Naive thymus-derived CD4-positive, alpha-beta T cell (primary cell): ENCODE measurements at places on chromosomes 11 and 22. TPM values are rescaled to one million over a fixed set of nuclear protein-coding genes. Genes with fewer than 3 reads are reported as not detected.
A peak's percentile ranks its signal among the peaks of the same experiment; 100 is the strongest.

- no peak overlapping the region for H3K4me3 ChIP-seq
- DNase-seq, result no peak
These were observed 43.5 kb downstream of the GGTLC2 start for GRCh38 chr22:22687638-22688500.

DNA sequence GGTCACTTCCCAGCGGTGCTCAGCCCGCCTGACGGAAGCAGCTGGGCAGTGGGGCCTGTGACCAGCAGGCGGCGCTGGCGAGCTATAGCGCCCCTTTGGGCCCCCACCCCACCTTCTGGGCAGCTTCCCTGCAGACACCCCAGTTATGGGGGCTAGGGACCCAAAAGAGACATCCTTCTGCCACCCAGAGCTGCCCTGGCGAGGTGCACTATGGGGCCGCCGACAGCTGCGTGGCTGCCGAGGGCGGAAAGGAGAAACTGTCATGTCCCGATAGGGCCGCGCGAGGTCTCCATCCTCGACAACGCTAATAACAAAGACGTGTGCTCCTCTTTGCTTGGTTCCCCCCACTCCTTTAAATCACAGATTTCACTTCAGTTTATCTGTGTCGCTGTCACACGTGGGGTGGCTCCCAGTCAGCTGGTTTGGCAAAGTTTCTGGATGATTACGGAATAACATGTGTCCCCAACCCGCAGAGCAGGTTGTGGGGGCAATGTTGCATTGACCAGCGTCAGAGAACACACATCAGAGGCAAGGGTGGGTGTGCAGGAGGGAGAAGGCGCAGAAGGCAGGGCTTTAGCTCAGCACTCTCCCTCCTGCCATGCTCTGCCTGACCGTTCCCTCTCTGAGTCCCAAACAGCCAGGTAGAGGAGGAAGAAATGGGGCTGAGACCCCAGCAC, 673 bp upstream of the MYO7A start:
- H3K36me3 ChIP-seq, result no peaks in the 10 kb centered on the region
- peak overlapping the region; percentile 40 for H3K4me3 ChIP-seq
- H3K4me1 ChIP-seq, result peaks cover 3% of the 10 kb centered on the region
- no peak overlapping the region for H3K27ac ChIP-seq

DNA sequence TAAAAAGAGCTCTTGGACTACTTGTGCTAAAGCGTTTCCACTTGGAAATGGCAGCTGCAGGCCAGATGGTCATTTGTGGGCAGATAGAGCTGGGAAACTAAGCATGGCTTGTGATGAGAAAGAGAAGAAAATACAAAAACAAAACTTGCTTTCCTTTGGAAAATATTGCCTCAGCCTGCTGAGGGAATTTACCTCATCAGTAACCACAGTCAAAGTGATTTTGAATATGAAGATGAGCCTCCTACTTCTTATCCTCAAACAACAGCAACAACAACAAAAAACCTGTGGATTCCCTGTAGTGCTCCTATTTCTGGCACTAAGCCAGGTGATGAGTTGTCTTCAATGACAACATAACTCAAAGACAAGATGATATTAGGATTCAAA, 62.7 kb upstream of the FIBIN start:
- H3K4me1 ChIP-seq, result no peaks in the 10 kb centered on the region
- H3K27me3 ChIP-seq, result no peaks in the 10 kb centered on the region
- no peak overlapping the region for H3K27ac ChIP-seq
- H3K36me3 ChIP-seq, result no peaks in the 10 kb centered on the region

Gene SCGB1D4
- polyA plus RNA-seq, result not detected
